Keratinocyte (primary cell): ENCODE measurements at places on chromosomes 5 and 9. TPM values are rescaled to one million over a fixed set of nuclear protein-coding genes. Genes with fewer than 3 reads are reported as not detected.

ANKRD34B gene
- 0.01 TPM in 1 of 3 replicates, not detected in the others for polyA plus RNA-seq

TMEM174 gene
- not detected in 3 replicates for polyA plus RNA-seq

GMCL2 gene
- not detected in 3 replicates for polyA plus RNA-seq

MZB1 gene
- 0.13 to 0.27 TPM in 2 of 3 replicates, not detected in the other for polyA plus RNA-seq

ALDOB gene
- not detected in 3 replicates for polyA plus RNA-seq

SPINK6 gene
- polyA plus RNA-seq: 25.8 to 67.7 TPM (median 35.5 TPM) in 3 replicates

OCLN gene
- polyA plus RNA-seq: 3.5 to 4.6 TPM (median 4.6 TPM) in 3 replicates

EDIL3 gene
- 0.08 to 0.63 TPM (median 0.34 TPM) in 3 replicates for polyA plus RNA-seq

PCDHA9 gene
- 0.01 TPM in 1 of 3 replicates, not detected in the others for polyA plus RNA-seq

ARHGEF39 gene
- 0.88 to 3.3 TPM (median 2.4 TPM) in 3 replicates for polyA plus RNA-seq

PCDH1 gene
- polyA plus RNA-seq: 10.0 to 19.9 TPM (median 14.2 TPM) in 3 replicates

RASGEF1C gene
- not detected in 3 replicates for polyA plus RNA-seq

ST8SIA4 gene
- 0.13 to 0.43 TPM (median 0.27 TPM) in 3 replicates for polyA plus RNA-seq

SPINK9 gene
- not detected in 3 replicates for polyA plus RNA-seq

C6 gene
- polyA plus RNA-seq: not detected in 3 replicates

PCDHA6 gene
- 0.03 to 0.14 TPM (median 0.04 TPM) in 3 replicates for polyA plus RNA-seq

F2RL2 gene
- polyA plus RNA-seq: 0.03 TPM in 1 of 3 replicates, not detected in the others

PCDHGB7 gene
- 0.66 to 1.1 TPM (median 0.69 TPM) in 3 replicates for polyA plus RNA-seq

LHX3 gene
- not detected in 3 replicates for polyA plus RNA-seq

CDC25C gene
- 1.4 to 4.7 TPM (median 3.1 TPM) in 3 replicates for polyA plus RNA-seq

FGF1 gene
- polyA plus RNA-seq: 1.0 to 2.4 TPM (median 1.8 TPM) in 3 replicates

PDE8B gene
- polyA plus RNA-seq: not detected in 3 replicates

CDX1 gene
- not detected in 3 replicates for polyA plus RNA-seq

LOX gene
- 0.13 to 0.93 TPM (median 0.33 TPM) in 3 replicates for polyA plus RNA-seq

C9orf50 gene
- not detected in 3 replicates for polyA plus RNA-seq

FAT2 gene
- 35.0 to 58.0 TPM (median 51.5 TPM) in 3 replicates for polyA plus RNA-seq

BAAT gene
- 0.02 to 0.14 TPM (median 0.08 TPM) in 3 replicates for polyA plus RNA-seq

SPATA31D4 gene
- not detected in 3 replicates for polyA plus RNA-seq

ADAMTS16 gene
- polyA plus RNA-seq: not detected in 3 replicates

SLC34A3 gene
- polyA plus RNA-seq: 0.03 TPM in 1 of 3 replicates, not detected in the others

CRB2 gene
- polyA plus RNA-seq: not detected in 3 replicates

SHROOM1 gene
- 0.25 to 0.73 TPM (median 0.58 TPM) in 3 replicates for polyA plus RNA-seq

RELL2 gene
- polyA plus RNA-seq: 8.9 to 11.1 TPM (median 10.2 TPM) in 3 replicates

ZNF300 gene
- polyA plus RNA-seq: 3.4 to 8.7 TPM (median 4.8 TPM) in 3 replicates

DMRT3 gene
- not detected in 3 replicates for polyA plus RNA-seq

BASP1 gene
- 112 to 155 TPM (median 127 TPM) in 3 replicates for polyA plus RNA-seq

CCNI2 gene
- polyA plus RNA-seq: 0.05 to 0.14 TPM in 2 of 3 replicates, not detected in the other

C5orf58 gene
- not detected in 3 replicates for polyA plus RNA-seq

LECT2 gene
- 0.08 TPM in 1 of 3 replicates, not detected in the others for polyA plus RNA-seq

PCDHB16 gene
- 0.02 to 0.09 TPM (median 0.07 TPM) in 3 replicates for polyA plus RNA-seq

EGR1 gene
- 2.8 to 7.0 TPM (median 5.6 TPM) in 3 replicates for polyA plus RNA-seq

OSTF1 gene
- polyA plus RNA-seq: 32.2 to 39.2 TPM (median 33.1 TPM) in 3 replicates

GRM6 gene
- polyA plus RNA-seq: not detected in 3 replicates

SEMA5A gene
- 0.16 to 0.29 TPM (median 0.27 TPM) in 3 replicates for polyA plus RNA-seq

SPATA31A5 gene
- not detected in 3 replicates for polyA plus RNA-seq

SPATA24 gene
- 2.7 to 4.9 TPM (median 4.0 TPM) in 3 replicates for polyA plus RNA-seq

CARTPT gene
- polyA plus RNA-seq: not detected in 3 replicates

GPX8 gene
- 20.3 to 40.1 TPM (median 28.9 TPM) in 3 replicates for polyA plus RNA-seq

NR2F1-AS1 gene
- 0.06 to 0.33 TPM (median 0.25 TPM) in 3 replicates for polyA plus RNA-seq

INSL6 gene
- not detected in 3 replicates for polyA plus RNA-seq

SLC6A3 gene
- polyA plus RNA-seq: 0.03 TPM in 1 of 3 replicates, not detected in the others

JAKMIP2 gene
- not detected in 3 replicates for polyA plus RNA-seq
